ENCODE measurements at places on chromosomes 5 and 9. TPM values are rescaled to one million over a fixed set of nuclear protein-coding genes. Genes with fewer than 3 reads are reported as not detected.

DNA sequence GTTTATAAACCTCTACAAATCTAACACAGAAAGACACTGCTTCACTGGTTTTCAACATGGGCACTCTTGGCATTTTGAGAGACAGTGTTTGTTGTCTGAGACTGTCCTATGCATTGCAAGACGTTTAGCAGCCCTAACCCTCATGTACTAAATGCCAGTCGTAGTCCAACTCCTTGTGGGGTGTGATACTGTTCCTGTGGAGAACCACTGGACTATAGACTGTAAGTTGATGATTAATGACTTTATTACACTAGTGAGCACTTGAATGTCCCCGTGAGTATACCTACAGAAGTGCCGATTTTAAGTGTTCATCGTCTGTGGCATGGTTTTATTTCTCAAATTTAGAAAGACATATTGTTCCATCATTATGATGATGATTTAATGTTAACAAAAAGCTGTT lies 46.2 kb downstream of the RECK start:
- peak; percentile 15 for DNase-seq

DNA sequence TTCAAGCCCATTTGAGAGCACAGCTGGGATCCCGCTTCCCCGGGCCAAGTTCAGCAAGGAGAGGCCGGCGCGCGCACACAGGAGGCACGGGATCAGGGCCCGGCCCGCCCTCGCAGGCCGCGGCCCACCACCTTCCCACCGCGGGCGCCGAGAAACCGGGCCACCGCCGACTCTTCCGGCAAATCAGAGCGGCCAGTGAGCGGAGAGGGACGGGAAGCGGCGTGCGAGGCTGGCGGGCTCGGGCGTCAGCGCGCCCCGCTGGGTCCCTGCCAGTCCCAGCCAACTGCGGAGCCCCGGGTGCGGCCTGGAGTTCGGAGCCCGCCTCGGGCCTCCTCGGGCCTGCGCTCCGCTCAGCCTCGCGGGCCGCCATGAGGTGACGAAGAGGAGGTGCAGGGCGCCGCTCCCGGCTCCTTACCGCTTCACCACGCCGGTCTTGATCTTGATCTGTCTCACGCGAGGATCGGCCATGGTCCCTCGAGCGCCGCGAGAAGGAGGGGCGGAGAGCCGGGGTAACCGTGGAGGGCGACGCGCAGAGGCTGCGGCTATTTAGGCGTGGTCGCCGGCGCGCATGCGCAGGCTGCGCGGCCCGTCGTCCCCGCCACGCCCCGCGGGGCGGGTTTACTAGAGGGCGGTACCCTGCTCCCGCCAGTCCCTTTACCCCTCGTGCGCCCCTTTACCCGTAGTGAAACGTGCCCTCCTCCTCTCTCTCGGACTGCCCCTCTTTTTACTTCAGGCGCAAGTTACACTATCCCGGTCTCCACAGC lies at the start of gene TBCA:
TSS of gene TBCA (minus strand) at position 550 of the 764 bp plus-strand sequence. CDS start at position 468, 82 bp downstream.
- DNase-seq, result peak; percentile 96

- no peak for DNase-seq
Measured at GRCh38 chr5:73666891-73667290, 40.9 kb downstream of the ARHGEF28 start.

- no peak for DNase-seq
Measured at GRCh38 chr5:168128557-168128956, 162.9 kb upstream of the WWC1 start.

DNA sequence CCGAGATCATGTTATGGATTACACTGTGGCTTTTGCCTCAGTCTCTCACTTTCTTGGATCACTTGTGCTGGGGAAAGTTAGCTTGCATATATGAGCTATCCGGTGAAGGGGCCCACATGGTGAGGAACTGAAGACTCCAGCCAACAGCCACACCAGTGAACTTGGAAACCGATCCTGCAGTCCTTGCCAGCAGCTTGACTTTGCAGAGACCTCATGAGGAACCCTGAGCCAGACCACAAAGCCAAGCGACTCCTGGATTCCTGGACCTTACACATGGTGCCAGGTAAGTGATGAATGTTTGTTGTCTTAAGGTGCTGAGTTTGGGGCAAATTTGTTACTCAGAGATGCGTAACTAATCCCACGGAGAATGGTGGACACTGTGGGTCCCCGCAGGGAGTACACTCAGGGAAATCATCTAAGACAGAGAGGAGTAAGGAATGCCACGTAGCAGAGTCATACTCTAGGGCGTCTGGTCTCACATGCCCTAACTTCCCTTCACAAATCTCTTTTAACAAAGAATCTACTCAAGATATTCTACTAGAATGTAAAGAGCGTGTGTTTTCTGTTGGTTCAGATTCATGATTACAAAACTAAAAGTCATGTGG lies 76.5 kb upstream of the PJA2 start:
- DNase-seq, result no peak

DNA sequence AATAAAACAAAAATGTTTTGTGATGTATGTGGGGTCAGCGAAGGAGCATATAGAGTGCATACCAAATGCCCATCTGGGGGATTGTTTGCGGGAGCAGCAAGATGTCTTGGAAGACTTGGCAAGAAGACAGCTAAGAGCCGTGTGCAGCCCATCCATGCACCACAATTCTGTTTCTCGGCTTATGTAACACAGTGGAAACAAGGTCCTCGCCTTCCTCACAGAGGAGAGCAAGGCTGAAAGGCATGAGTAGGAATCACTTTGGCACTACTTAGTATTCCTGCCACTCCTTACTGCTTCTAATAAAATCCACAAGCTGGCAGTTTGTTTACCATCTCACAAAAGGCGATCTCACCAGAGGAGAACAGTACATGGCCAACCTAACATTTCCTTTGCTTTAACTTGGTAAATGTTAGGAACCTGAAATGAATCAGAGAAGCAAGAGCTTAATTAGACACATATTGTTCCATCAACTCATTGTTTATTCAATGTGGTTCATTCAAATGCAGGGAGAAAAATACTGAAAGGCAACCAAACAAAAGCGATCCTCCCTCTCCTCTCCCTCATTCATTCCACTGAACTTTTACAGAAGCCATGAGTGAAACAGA lies 648.1 kb downstream of the ACTL7B start:
- peak; percentile 17 for DNase-seq

DNA sequence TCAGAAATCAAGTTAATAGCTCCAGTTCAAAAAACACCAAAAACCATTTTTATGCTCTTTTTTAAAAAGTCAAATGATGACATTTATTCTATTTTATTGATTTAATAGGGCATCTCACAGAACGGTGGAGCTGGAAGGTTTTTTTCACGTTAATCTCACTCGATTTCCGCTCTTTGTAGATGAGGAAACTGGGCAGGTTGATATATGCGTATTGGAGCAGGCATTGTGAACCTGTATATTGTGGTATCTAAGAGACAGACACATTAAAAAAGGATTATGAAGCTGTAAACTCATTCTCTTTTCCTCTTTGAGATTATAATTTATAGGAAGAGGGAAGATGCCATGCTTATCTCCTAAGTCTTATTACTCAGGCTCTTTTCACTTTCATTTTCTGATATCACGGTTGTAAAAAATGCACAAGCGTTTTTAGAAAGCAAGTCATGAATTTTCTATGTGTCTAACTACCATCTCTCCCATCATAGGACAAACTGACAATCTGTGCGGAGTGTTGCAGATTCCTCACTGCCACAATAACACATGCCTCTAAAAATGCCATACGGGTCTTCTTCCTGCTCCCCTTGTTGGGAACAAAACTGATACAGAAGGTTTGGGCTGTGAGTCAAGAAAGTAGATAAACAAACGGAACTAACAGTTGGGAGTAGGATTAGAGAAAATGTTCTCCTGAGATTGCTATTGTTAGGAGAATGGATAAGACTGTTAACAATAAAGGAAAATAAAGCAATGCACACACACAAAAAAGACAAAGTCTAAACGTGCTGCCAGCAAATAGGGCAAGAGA lies 1997.7 kb downstream of the MAT2B start:
- DNase-seq, result no peak

- DNase-seq, result no peak
Measured at GRCh38 chr5:115392611-115393010, 96.2 kb upstream of the CCDC112 start.

DNA sequence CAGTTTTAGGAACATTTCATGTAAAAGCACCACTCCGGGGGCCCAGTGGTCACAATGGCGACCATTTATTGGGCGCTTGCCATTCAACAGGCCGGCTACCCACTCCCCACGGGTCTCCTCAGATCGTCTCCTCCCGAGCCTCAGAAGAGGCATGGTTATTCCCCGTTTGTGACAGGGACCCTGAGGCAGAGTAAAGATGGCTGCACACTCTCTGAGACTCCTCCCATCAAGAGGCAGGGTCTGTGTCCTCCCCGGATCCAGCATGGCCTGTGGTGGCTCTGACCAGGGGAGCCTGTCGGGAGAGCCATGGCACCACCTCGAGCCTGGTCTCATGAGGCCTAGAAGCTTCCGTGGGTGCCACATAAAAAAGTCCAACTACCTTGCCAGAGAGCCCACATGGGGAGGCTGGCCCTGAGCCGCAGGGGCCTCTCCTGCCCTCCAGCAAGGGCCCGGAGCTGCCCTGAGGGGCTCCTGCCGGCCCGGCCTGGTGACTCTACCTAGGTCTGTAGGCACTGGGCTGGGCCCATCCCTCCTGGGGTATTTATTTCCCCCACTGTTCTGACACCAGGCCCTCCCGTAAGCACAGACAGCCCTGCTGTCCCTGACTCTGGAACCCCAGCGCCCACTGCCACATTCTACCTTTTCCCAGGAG lies 90.8 kb downstream of the VAV2 start:
- DNase-seq, result no peak

DNA sequence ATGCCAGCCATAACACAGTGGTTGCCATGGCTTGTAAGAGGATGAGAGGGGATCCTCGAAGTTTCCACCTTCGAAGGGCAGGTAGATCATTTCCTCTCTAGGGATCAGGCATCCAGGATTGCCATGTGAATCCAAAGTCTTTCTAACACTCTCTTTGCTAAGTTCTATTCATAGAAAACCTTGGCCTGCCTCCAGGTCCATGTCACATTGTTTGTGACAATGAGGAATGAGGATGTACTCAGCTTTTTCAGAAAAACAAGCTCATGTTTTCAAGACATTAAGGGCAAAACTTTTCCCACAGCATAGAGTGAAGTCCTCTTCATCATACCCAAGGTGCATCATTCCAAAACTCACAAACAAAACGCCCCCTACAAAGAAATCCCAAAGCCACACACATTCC lies 19.6 kb downstream of the ESM1 start:
- DNase-seq, result no peak

DNA sequence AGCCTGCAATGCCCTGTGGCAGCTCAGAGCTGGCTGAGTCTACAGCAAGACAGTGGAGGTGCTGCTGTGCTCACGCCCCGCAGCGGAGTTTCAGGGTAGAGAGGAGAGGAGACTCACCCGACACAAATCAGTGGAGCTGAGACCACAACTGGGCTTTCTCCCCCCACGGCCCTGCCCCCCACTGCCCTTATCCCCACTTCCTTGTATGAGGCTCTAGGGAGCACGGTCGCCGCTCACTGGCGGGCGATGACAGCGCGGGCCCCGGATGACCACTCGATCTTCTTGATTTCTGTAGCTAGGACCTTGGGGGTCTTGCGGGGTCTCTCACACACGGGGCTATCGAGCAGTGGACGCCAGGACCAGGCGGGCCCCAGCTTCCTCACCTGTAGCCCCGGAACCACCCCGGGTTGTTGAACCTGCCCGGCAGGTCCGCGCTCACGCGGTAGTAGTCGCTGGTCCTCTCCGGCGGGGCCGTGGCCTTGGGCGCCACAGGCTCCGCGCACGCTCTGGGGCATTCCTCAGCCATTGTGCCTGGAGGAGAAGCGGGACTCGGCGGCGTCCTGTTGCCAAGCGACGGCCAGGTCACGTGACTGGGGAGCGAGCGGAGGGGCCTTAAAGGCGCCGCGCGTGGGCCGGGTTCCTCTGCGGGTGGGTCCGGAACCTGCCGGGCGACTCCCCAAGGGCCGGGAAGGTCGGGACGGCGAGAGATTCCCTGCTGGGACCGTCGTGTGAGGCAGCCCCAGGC lies 984 bp upstream of the MRPS2 start:
- peak; percentile 96 for DNase-seq

- no peak for DNase-seq
Measured at GRCh38 chr5:78527925-78528324, 120.6 kb downstream of the LHFPL2 start.

DNA sequence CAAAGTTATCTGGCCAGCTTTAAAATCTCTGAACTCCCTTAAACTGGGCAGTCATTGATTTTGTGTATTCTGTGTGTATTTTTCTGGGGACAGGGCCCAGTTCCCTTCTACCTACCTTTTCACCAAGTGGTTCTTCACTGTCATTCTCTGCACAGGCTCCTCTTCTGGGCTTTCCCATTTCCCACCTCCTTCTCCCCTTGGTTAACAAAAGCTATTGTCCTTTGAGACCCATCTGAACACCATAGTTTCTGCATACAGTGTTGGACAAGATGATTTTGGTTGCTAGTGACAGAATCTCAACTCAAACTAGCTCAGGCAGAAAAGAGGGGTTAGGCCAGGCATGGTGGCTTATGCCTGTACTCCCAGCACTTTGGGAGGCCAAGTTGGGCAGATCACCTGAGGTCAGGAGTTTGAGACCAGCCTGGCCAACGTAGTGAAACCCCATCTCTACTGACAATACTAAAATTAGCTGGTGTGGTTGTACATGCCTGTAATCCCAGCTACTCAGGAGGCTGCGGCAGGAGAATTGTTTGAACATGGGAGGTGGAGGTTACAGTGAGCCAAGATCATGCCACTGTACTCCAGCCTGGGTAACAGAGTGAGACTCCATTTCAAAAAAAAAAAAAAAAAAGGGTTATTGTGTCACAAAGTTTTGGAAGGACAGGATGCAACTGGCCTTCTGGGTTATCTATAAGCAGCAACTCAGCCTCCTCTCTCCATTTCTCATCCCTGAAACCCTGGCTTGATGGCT lies 31.0 kb upstream of the ANKRD34B start:
- no peak for DNase-seq

DNA sequence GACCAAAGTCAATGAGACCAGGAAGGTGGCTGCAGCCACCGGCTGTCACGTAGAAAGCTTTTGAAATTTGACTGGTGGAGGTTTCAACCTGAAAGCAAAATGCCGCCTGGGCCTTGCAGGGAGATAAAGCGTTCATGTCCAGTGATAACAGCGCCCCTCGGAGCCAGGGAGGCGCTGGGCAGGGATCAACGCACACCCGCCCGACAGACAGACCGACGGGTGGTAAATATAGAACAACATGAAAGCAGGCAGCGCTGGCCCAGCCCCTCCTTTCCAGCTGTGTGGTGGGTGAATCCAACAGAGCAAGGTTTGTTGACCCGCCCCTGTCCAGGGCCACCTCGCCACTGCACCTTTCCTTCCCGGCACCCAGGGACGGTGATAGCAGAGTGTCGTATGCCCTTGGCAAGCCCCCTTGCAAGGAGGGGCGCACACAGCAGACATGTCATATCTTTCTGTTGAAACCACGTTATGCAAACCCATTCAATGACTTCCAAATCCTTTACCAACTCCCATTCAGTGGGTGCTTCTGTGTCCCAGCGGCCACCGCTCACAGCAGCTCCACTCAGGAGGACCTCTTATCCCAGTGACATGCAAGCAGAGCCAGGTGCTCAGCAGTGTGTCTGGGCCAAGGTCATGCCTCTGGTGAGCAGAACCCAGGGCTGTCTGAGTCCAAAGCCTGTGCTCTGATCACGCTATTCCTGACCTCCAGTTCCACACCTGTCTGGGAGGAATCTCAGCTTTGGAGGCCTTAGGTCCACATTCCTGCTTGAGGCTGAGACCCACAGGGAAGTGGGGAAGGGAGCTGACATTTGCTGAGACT lies 38.7 kb downstream of the NKX2-5 start:
- no peak for DNase-seq

Gene PCDHB12
- 1.1 TPM for total RNA-seq

Gene PDCD1LG2
- total RNA-seq, result not detected

Gene LOX
- 98.2 TPM for total RNA-seq

Gene PIP5K1B
- 10.2 TPM for total RNA-seq

Gene TICAM2
- not detected for total RNA-seq

Gene ADAMTS13
- total RNA-seq, result 1.5 TPM

Gene INSL4
- total RNA-seq, result 0.13 TPM
